ENCODE measurements at places on chromosomes 6 and 20.

DNA sequence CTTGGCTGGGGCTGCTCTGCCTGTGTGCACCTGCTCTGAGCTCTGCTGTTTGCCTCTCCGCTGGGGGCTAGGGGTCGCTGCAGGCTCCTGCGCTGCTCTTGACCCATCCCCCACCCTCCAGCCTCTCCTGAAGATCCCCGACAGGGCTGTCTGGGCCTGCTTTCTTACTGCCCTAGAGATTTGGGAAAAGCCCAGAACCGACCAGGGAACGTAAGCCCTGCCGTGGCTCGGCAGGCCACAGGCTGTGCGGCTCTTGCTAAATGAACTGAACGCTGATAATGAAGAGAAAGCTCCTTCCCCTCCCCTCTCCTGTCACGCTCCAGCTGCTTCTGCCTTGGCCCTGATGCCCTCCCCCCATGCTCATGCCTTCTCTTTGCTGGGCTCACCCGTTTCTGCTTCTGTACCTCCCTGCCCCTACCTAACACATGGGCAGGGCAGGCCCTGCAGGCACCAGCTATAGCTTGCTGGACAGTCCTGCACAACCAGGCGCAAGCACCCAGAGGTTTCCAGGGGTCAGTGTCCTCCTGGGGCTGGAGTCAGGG, 32.0 kb upstream of the PCMTD2 start:
- DNase-seq, result no peak

GRCh38 chr6:131524695-131525336, 48.2 kb upstream of the ARG1 start:
- peak; percentile 21 for DNase-seq

GRCh38 chr6:4178737-4179333, 43.5 kb upstream of the ECI2 start:
- DNase-seq, result no peak

- no peak for DNase-seq
These were observed 6.0 kb upstream of the IER3 start for GRCh38 chr6:30750379-30750668.

DNA sequence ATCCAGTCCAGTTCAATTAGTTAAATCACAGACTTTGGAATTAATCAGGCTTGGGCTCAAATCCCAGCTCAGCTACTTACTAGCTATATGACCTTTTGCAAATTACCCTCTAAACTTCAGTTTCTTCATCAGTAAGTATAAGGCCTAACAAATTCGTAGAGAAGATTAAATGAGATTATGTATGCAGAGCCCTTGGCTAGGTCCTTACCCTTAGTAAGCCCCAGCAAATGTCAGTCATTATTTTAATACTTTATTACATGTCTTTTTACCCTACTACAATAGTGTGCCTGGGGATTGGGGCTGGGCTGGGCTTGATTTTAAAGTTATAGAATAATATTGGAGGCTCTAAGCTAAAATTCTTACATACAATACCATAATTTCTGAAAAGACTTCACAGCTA, 326.1 kb upstream of the PREP start:
- DNase-seq, result no peak

DNA sequence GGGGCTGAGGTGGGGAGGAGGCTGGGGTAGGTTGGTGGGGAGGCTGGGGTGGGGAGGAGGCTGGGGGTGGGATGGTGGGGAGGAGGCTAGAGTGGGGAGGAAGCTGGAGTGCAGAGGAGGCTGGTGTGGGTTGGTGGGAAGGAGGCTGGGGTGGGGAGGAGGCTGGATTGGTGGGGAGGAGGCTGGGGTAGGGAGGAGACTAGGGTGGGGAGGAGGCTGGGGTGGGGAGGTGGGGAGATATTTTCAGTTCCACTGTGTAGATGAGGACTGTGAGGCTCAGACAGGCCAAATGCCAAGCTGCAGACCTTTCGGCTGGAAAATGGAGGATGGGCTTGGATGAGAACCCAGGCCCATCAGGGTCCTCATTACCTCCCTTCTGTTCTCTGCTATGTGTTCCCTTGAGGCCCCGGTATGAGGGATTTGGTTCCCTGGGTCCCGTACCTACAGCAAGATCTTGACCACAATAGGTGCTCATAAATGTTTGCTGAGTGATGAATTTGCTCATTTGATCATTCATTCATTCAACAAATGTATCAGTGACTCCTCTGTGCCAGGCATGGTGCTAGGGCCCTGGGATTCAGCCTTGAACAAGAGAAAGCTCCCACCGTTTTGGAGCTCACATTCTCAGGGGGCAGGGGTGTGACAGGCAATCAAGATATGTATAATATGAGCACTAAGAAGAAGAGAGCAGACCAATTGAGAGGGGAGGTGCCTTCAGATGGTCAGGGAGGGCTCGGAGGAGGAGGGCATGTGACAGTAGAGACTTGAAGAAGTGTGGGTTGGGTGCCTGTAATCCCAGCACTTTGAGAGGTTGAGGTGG, 36.1 kb upstream of the NOL4L start:
- no peak for DNase-seq

- DNase-seq, result no peak
These were observed 882 bp downstream of the CNR1 start for GRCh38 chr6:88165087-88165843.

DNA sequence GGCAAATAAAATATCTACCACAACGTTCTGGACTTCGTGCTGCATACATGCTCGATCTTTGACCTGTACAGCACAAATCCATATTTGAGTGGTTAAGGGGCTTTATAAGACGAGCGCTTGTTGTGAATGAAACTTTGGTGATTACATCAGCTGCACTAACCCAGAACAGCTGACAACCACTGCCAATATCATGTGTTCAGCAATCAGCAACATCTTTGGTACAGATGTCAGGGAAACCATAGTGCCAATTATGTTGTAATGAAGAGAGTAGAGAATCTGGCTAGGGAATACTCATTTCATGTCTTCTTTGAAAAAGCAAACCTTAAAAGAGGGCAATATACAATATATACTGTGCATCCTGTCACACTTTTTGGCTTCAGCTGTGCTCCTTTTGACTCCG, 188.6 kb upstream of the NT5E start:
- DNase-seq, result no peak

DNA sequence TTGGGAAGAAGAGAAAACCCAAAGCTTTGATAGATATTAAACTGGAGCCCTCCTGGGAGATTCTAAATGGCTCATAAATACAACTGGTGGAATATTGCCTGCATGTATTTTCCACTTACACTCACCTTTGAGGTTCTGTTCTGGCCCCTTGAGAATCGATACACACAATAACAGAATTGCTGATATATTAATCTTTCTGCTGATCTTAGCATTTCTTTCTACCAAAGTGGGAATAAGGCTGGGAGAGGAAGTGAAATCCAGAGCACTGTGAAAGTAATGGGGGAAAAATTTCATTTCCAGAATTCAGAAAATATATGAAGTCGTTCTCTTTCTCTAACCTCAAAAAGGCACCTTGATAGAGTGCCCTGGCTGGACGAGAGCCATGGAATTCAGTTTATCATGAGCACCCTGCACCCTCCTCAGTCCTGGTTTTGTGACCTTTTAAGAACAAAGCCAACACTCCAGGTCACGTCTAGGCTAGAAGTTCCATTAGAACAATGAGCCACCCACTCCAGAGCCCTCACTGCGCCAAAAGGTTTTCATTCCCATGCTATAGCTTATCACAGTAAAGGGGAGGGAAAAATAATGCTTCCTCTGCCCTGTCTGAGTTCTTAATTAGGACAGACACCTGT, 244.5 kb downstream of the CD83 start:
- no peak for DNase-seq

DNA sequence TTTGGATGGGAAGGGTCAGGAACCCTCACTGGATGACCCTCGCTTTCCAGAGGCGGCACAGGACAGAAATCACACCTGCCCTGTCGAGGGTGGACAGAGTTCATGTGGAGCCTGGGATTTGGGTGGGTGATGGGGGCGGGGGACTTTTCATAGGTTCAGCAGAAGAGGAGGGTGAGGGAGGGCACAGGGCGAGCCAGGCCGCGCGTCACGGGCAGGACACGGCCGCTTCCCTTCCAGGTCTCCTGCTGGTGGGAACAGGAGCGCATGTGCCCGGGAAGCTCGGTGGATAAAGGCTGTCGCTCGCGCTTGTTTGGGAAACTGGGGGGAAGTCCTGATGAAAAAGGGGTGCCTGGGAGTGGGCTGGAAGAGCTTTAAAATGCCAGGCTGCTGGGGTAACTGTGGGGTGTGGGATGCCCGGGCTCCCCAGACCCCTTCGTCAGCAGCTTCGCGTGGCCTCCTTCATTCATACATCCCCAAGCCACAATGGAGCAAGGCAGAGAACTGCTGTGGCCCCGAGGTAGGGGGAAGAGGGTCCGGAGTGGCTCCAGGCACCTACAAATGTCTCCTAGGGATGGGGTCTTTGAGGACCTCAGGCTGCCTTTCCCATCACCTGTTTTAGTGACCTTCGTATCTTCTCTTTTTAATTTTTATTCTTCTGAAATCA, 102.2 kb downstream of the DACT2 start:
- no peak for DNase-seq

DNA sequence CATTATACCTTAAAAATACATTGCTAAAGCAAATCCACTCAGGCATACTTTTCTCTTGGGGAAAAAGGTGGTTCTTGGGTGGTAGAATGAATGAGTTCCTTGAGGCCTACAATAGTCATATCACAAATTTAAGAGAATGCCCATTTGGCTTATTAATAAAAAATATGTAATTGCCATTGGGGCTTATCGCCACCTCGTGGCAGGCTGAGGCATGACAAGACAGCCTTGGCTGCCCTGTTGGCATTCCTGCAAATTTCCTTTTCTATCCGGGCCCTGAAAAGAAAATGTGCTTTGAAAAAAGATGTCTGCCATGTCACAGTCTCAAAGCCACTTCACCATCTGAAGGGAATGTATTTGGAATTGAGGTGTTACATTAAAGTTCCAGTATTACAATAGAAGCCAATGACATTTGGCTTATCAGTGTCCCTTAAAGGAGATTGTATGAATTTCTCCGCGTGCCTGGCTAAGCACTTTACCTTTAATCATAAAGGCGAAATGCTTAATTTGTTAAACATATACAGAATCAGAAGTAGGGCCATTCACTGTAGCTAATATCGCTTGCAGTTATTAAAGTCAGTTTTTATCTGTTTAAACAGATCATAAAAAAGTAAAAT, 188.3 kb upstream of the ZFP64 start:
- DNase-seq, result no peak

GRCh38 chr6:163489584-163489983, 75.1 kb downstream of the QKI start:
- DNase-seq, result no peak

DNA sequence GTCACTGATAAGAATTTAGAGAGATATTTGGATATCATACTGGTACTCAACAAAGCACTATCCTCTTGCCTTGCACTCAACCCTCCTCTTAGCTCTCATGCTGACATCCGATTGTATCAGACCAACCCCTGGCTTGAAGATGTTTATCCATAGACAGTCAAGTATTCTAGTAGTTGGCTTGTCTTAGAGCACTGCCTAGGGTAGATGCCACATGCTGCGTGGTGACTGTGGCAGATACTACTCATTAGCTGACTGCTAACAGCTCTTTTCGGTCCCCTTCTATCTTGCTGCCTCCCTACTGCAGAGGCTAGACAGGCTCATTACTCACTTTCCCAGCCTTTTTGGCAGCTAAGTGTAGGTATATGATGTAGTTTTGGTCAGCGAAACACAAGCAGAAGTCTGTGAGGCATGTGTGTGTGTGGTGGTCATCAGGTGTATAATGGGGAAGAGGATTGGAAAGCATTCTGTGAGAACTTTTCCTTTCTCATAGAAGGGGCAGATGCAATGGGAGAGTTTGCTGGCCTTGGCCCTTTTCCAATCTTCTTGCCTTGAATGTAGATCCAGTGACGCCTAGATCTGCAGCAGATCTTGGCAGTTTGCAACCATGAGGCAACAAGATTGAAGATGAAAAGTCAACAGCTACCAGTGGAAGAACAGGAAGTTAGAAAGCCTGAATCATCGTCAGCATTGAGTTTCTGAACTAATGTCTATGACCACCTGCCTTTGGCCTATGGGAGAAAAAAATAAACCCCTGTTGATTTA, 4.4 kb upstream of the IFNGR1 start:
- DNase-seq, result no peak

DNA sequence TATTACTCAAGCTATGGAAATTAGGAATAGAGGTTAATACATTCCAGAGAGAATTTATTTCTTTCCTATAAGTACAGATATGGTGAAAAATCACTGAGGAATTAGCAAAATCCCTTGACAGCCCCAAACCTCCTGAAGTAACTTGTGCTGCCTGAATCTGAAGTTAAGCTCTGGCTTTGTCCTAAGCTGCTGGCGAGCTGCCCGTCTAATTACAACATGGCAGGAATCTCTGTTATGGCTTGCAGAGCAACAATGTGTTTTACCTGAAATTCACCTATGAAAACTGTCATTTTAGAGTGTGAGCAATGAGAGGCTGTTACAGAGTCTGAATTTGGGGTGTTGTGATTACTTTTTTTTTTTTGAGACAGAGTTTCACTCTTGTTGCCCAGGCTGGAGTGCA, 22.5 kb upstream of the IYD start:
- DNase-seq, result no peak

GRCh38 chr6:1609648-1610496, at the start of gene FOXC1:
TSS of gene FOXC1 (plus strand) at chr6:1609915. CDS start at chr6:1610446, 531 bp downstream.
- no peak for DNase-seq

GRCh38 chr20:17662333-17663039, 19.6 kb downstream of the RRBP1 start:
- DNase-seq, result no peak

GRCh38 chr20:271069-271468, 13.5 kb downstream of the DEFB132 start:
- no peak for DNase-seq

GRCh38 chr6:73388433-73388799, 6.2 kb upstream of the DDX43 start:
- no peak for DNase-seq

DNA sequence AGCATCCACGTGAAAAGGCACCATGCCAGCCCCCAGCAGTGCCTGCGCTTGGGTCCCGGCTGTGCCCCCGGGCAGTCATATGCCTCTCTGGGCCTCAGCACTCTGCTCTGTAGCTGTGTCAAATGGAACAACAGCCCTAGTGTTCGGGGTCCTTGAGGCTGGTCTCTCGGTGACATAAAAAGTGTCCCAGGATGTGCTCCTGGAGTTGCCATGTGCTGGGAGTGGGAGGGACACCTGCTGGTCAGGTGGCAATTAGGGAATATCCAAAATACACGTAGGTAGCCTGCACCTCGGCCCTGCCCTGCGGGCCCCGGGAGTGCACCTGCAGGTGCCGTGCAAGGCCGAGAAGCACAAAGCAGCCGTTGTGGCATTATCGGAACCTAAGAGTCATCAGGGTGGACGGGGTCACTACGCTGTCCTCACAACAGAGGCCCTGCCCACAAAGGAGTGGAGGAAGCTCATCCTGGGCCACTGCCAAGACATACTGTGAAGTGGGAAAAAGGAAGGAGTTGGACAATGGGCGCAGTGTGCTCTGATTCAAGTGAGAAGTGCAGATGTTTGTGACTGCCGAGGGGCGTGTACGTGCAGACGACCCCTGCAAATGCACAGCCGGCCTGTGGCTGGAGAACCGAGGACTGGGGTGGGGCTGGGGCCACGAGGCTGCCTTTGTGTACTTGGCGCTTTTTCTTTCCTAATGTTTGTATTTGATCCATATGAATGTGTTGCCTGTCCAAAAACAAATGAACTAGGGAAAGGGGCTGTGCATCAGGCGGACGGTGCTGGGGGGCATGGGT, 24.6 kb downstream of the SLCO4A1 start:
- no peak for DNase-seq

GRCh38 chr6:163943607-163944385, 529.3 kb downstream of the QKI start:
- no peak for DNase-seq
